ENCODE measurements at places on chromosomes 4 and X.

GRCh38 chrX:134599184-134599914 lies 58.9 kb downstream of the PLAC1 start:
- no peak for DNase-seq

DNA sequence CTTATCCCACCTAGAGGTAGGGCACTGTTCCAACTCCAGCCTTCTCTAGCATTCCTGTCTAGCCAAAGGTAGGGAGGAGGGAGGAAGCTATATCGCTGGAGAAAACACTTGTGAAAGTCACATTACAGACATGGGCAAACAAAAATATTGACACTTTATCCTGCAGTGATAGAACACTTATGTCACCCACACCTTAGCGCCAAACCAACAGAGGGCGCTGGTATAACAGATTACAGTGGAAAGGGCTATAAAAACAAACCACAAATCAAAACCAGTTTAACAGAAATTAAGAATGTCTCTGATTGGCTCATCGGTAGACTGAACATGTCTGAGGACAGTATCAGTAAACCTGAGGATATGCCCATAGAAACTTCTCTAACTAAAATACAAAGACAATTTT lies 451.3 kb downstream of the TLL1 start:
- DNase-seq, result peak; percentile 48

GRCh38 chr4:74038425-74039314 lies at the start of gene CXCL3:
CXCL3 (minus strand) TSS chr4:74038689; CDS start chr4:74038611, 78 bp downstream.
- DNase-seq, result peak; percentile 83

GRCh38 chrX:144334577-144334976 lies 450.7 kb downstream of the UBE2NL start:
- DNase-seq, result no peak

DNA sequence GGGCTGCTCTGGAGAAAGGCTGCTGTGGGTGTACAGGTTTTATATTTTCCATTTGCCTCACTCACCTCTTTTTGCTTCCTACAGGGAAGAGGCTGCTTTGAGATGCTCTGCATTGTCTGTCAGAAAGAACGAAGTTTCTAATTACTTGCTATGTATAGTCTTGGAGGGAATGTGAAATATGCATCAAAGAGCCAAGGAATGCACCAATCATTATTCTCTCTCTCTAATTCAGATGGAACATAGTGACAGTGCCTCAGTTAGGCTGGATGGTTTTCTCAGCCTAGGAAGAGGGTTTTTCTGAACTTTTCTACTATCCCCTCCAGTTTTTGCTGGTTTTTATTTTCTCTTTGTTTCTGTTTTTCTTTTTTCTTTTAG lies 106.8 kb upstream of the SLC4A4 start:
- no peak for DNase-seq

DNA sequence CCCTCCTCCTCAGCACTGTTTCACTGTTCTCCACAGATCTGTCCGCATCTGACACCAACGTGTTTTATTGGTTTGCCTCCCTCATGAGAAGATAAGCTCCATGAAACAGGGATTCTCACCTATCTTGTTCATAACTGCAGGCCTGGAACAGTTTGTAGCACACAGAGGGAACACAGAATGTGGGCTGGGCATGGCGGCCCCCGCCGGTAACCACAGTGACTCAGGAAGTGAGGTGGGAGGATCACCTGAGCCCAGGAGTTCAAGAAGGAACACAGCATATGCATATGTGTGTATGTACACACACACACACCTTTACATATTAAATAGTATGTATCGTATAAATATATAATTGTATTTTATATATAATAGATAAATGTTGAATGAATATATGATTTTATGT lies 168.6 kb downstream of the AFAP1 start:
- no peak for DNase-seq

- no peak for DNase-seq
Measured at GRCh38 chr4:8123389-8123788, 35.2 kb downstream of the ABLIM2 start.

GRCh38 chr4:97953171-97953941 lies 189.9 kb downstream of the STPG2 start:
- no peak for DNase-seq

DNA sequence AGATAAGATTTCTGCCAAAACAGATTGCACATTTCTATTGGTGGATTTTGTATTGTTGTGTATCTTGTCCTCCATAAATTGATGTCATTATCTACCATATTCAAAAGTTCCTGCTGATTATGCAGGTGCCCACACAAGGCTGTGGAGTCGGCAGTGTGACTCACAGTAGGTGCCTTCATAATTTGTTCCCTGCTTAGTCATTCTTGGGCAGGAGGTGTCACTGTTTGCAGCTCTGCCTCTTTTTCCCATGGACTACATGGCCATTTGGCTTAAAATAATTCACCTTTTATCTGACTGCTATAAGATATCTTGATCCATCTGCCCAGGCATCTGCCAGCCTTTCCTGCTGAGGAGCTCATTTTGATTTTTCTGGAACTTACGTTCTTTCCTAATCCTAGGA lies 33.6 kb upstream of the ENPEP start:
- DNase-seq, result no peak

GRCh38 chrX:17788439-17788838 lies 51.1 kb downstream of the SCML1 start:
- peak; percentile 55 for DNase-seq

GRCh38 chr4:181281451-181281850 lies 961.8 kb upstream of the TENM3 start:
- no peak for DNase-seq

DNA sequence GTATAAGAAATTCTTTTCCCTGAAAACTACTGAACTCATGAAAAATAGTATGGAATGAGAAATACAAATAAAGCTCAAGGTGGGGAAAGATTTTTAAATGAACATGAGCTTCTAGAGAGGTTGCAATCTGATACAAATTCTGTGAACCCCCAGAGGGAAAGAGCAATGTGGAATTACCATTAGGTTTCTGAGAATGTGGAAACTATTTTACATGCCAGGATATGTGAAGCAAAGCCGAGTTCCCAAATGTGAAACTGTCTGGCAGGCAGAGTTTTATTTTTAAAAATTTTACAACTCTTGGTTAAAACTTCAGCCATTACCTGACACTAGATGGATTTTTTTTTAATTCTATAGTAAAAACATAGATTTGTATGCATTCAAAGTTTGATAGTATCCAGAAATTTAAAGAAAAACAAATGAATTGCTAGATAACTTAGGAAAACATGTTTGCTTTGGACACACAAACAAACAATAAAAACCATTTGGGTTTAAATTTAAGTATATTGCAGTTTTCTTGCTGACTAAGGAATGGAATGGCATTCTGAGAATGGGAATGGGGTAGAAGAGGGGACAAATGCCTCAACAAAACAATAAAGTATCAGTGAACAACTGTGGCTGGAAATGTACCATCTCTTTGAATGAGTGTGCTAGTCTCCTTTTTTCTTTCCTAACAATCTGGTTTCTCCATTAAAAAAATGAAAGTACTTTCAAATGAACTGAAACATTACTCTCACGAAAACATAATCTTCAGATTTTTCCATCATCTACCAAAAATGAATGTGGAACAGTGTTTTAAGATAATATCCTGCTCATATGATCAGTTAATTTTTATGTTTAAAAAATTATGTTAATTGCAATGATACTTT lies 99.6 kb downstream of the PCDH18 start:
- no peak for DNase-seq

DNA sequence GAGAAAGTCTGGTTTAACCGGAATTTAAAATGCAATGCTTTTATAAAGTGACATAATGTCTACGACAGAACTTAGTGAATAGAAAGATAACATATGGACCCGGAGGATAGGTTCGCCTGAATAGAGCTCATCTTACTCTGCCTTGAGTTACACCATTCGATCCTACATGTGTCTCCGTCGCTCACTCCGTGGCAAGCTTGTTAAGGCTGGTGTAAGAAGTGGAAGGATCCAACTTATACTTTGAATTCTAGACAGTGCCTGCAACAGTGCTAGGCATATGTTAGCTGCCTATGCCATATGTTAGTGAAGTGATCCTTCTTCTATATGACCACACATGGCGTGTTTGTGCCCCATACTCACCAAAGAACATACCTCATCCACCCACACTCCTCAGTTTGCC lies 50.9 kb downstream of the SEL1L3 start:
- no peak for DNase-seq

- DNase-seq, result no peak
Measured at GRCh38 chr4:56739066-56739777, 58.1 kb upstream of the HOPX start.

DNA sequence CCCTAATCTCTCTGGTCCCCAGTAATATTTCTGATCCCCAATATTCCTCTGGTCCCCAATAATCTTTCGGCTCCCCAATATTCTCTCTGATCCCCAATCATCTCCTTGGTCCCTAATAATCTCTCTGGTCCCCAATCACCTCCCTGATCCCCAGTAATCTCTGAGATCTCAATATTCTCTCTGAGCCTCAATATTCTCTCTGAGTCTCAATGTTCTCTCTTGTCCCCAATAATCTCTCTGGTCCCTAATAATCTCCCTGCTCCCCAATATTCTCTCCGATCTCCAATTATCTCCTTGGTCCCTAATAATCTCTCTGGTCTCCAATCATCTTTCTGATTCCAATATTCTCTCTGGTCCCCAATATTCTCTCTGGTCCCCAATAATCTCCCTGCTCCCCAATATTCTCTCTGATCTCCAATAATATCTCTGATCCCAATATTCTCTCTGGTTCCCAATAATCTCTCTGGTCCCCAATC lies 17.9 kb downstream of the P2RY8 start:
- DNase-seq, result no peak

- DNase-seq, result no peak
Measured at GRCh38 chr4:146059865-146060264, 115.7 kb upstream of the LSM6 start.

GRCh38 chr4:91525621-91526020 lies 778.1 kb upstream of the GRID2 start:
- DNase-seq, result no peak

- no peak for DNase-seq
Measured at GRCh38 chr4:76703123-76703490, 194.8 kb downstream of the SOWAHB start.

GRCh38 chr4:139866276-139866962 lies 200.8 kb downstream of the MGST2 start:
- no peak for DNase-seq

DNA sequence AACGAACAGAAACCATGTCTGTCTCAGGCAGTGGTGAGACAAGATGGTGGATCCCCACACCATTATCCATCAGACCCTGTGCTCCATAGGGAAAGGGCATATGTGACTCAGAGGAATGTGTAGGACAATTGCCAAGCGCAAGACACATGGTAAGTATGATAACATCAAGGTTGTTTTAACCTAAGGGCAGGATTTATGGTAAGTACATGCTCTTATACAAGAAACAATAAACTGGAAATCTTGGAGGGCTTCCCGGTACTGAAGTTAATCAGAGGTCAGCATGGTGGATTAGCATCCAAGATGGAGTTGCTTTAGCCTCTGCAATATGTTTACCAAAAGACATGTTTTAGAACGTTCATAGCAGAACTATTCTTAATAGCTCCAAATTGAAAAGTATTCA lies 355.0 kb downstream of the PPP1R2C start:
- DNase-seq, result no peak

DNA sequence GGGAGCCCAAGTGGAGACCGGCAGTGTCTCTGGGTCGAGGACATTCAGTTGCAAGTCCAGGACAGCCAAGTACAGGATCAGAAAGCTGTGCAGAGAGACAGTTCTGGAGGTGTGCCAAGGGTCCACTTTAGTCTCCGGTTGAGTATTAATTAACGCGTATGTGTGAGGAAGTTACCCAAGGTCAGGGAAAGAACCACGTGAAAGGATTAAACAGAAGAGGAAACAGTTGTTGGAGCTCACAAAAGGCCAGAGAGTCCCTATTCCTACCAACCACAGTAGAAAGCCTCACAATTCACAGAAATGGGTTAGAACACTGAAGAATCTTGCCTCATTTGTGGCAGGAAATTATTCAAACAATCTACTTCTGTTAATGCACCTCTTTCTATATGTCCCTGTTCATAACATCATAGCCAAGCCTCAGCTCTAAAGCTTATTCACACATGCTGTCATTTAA lies 17.9 kb upstream of the NSUN7 start:
- no peak for DNase-seq

- no peak for DNase-seq
Measured at GRCh38 chr4:128347930-128348660, 60.5 kb upstream of the PGRMC2 start.

DNA sequence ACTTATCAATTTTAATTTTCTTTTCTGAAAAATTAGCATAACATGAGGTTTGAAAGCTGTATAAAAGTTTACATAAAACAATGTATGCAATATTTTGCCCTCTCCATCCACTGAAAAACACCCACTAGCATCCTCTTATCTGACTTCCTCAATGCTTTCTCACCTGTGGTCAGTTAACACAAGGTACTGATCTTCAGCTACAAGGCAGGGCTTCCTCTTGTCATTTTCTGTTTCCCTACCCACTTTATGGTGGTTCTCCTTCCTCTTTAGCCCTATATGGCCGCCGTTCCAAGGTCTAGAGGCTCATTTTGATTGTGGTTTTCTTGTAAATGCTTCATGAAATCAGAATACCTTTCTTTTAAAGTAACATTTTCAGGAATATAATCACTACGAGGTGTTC lies 618.6 kb upstream of the CPEB2 start:
- DNase-seq, result no peak

DNA sequence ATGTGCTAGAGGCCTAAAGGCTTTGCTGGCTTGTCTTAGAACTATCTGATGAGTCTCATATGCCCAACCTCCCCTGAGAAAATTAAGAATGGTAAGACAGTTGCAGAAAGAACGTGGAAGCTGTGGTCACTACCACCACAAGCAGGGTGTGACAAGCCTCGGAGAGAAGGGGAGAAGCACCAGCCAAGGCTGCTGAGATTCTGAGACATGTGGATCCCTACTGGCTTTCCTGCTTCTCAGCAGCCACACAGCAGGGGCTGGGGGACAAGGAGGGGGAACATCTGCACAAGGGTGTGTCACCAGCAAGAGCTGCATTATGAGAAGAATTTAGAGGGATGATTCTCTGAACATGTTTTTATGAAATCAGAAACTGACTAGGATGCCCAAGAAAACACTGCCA lies 19.4 kb downstream of the TAPT1 start:
- DNase-seq, result no peak

DNA sequence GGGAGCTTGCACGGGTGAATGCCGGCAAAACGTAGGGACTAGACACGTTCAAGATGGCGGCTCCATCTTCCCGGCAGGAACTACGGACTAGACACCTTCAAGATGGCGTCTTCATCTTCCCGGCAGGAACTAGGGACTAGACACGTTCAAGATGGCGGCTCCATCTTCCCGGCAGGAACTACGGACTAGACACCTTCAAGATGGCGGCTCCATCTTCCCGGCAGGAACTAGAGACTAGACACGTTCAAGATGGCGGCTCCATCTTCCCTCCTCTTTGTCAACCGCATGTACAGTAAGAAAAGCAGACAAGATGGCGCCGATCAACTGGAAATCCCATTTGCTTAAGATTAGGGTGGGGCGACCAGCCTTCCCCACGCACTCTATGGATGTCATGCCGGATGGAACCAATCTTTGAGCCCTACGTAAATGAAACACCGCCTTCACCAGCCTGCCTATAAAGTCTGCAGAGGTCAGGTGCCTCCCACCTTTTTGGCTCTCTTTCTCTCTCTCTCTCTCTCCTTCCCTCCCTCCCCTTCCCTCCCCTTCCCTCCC lies 222.4 kb downstream of the CRLF2 start:
- peak; percentile 74 for DNase-seq
